Activated CD8-positive, alpha-beta T cell treated with anti-CD3 and anti-CD28 coated beads, Interleukin-2, amount 10 ng/mL, durations not matched to agents 7 days and 5 days (primary cell): ENCODE measurements at places on chromosomes 7 and 10.

DNA sequence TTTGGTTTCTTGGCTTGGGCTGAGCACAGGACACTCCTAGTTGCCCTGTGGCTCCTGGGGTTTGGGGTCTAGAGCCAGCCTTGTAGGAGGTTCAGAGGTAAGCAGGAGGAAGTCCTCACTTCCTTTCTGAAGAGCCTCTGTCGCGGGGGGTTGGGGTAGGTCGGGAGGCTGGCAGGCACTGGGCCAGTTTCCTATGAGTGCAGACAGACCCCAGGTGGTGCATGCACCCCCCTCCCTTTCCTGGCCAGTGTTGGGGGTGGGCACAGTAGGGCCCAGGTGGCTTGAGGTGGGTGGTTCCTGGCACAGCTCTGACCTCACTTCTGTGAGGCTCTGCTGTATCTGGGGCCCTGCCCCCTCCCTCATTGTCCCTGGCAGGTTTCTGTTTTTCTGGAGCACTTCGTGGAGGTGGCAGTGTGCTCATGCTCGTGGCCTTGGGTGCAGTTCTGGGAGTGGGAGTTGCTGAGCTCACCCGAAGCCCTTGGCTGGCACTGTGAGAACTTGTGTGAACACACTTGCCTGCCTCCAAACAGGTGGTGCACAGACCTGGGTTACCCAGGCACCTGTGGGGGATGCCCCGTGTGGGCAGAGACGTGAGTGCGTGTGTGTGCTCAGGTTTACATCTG, 1.8 kb downstream of the PALD1 start:
- H3K27ac ChIP-seq: peak overlapping the region; percentile 69
- peaks cover 61% of the 10 kb centered on the region for H3K4me1 ChIP-seq
- peak overlapping the region; percentile 71 for H3K4me3 ChIP-seq
- H3K27me3 ChIP-seq: peaks cover 18% of the 10 kb centered on the region
- peak; percentile 68 for DNase-seq

- no peaks in the 10 kb centered on the region for H3K36me3 ChIP-seq
- no peak for DNase-seq
- no peak overlapping the region for H3K27ac ChIP-seq
- H3K4me1 ChIP-seq: peaks cover 1% of the 10 kb centered on the region
- H3K27me3 ChIP-seq: peaks cover 2% of the 10 kb centered on the region
- H3K4me3 ChIP-seq: no peak overlapping the region
Observed at GRCh38 chr7:142745091-142745635, 4.1 kb upstream of the PRSS1 start.

GRCh38 chr7:138814816-138815332, 16.9 kb upstream of the ATP6V0A4 start:
- no peak overlapping the region for H3K27ac ChIP-seq
- no peak for DNase-seq
- H3K4me3 ChIP-seq: no peak overlapping the region

GRCh38 chr10:129631006-129631405, 164.0 kb downstream of the MGMT start:
- no peak for DNase-seq
- H3K36me3 ChIP-seq: peaks cover 7% of the 10 kb centered on the region

DNA sequence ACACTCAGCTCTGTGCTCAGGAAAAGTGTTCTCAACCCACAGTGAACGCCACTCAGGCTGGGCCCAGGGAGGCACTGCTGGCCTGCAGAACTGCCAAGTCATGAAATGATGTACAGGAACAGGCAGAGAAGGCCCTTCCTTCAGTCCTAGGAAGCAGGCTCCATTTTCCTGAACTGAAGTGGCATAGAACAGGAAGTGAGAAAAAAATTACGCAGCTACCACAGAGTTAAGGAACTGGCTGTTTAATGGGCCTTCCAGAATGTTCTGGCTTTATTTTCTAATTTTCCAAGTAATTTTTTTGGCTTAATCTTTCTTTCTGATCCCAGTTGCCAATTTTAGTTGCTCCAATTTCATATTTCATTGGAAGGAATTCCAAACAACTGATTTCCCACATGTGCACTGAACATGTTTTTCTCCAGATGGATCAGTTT, 39.3 kb downstream of the LRRC18 start:
- no peak overlapping the region for H3K27ac ChIP-seq
- no peak for DNase-seq
- no peaks in the 10 kb centered on the region for H3K4me1 ChIP-seq

DNA sequence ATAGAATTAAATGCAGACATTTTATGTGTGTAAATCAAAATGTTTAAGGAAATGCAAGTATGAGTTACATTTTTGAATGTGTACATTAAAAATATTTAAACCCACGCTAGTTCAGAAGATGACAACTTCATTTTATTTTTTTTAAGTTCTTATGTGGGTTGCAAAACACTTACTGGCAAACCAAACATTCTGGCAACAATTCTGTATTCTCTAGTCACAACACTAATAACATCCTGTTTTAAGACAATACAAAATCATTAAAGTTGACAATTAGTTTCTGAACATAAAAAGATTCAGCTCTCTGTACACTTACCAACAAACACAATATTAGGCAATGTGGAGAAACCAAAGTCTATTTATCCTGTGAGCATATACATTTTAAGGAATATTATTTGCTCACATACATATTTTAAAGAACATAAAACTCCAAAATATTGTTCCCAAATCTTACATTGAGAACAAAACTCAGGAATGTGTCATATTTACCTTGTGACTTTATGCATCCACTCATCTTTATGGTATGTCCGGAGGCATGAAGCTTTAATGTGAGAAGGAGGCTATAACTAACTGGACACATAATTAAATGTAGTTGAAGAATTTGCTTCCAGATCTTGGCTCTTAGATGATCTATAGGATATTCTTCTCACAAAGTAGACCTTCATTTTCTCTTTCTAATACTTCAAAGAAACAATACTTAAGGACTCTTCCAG, 134.7 kb downstream of the DGKB start:
- H3K36me3 ChIP-seq: no peaks in the 10 kb centered on the region
- no peak overlapping the region for H3K27ac ChIP-seq
- no peaks in the 10 kb centered on the region for H3K4me1 ChIP-seq
- no peaks in the 10 kb centered on the region for H3K27me3 ChIP-seq
- H3K4me3 ChIP-seq: no peak overlapping the region

DNA sequence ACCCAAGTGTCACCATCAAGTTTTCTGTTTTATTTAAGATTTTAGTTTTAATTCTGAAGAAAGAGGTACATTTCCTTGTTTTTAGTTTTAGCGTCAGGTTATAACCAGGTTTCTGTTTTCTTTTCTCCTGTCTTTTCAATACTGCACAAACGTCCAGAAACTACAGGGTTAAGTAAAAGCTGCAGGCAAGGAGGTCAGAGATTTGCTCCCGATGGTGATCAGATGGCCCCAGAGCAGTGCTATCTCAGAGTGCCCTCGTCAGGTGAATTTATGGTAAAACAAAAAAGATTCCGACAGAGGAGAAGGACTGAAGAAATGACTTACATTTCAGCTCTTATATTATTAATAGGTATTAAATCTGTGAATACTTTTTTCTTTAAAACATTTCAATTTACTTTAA, 128.2 kb downstream of the STRA8 start:
- no peak for DNase-seq
- peaks cover 3% of the 10 kb centered on the region for H3K27me3 ChIP-seq
- H3K27ac ChIP-seq: no peak overlapping the region
- no peak overlapping the region for H3K4me3 ChIP-seq
- peaks cover 2% of the 10 kb centered on the region for H3K4me1 ChIP-seq
- peaks cover 19% of the 10 kb centered on the region for H3K36me3 ChIP-seq

DNA sequence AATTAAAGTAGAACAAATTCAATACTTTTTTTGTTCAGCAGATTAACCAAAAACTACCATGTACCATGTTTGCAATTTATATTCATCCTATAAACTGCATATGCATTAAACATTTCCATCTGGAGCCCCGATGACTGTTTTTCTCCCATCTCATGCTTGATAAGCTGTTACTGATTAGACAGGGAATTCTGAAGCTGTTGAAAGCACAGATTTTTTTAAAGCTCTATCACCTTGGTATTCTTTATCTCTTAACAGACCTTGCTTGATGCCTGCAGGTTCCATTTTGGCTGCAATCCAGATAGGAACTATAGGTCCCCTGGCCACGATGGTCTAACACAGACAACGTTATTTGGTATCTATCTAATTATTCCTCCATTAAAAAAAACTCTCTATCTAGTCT, 961.7 kb downstream of the CNTNAP2 start:
- DNase-seq: no peak
- H3K4me1 ChIP-seq: no peaks in the 10 kb centered on the region
- H3K4me3 ChIP-seq: no peak overlapping the region
- no peak overlapping the region for H3K27ac ChIP-seq

DNA sequence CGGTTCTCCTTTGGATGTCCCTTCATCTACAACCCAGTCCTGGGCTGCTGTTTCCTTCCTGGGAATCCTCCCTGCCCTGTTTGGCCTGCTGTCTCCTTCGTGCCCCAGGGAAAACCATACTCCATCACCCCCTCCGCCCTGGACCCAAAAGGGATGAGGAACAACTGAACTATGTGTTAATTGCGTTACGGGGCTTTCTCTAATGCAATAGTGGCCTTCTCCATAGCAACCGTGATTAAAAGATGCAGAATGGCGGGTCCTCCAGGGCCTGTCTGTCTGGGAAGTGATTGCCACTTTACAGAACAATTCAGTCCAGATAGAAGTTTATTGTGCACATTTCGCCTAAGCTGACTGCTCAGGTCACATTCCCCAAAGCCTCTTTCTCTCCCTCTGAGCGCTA, 112.0 kb upstream of the FGFR2 start:
- peaks cover 2% of the 10 kb centered on the region for H3K27me3 ChIP-seq
- no peaks in the 10 kb centered on the region for H3K4me1 ChIP-seq
- no peak overlapping the region for H3K4me3 ChIP-seq
- DNase-seq: no peak

GRCh38 chr10:80281292-80281691, 8.2 kb downstream of the MAT1A start:
- peak; percentile 14 for DNase-seq
- H3K27ac ChIP-seq: no peak overlapping the region
- H3K4me1 ChIP-seq: no peaks in the 10 kb centered on the region

DNA sequence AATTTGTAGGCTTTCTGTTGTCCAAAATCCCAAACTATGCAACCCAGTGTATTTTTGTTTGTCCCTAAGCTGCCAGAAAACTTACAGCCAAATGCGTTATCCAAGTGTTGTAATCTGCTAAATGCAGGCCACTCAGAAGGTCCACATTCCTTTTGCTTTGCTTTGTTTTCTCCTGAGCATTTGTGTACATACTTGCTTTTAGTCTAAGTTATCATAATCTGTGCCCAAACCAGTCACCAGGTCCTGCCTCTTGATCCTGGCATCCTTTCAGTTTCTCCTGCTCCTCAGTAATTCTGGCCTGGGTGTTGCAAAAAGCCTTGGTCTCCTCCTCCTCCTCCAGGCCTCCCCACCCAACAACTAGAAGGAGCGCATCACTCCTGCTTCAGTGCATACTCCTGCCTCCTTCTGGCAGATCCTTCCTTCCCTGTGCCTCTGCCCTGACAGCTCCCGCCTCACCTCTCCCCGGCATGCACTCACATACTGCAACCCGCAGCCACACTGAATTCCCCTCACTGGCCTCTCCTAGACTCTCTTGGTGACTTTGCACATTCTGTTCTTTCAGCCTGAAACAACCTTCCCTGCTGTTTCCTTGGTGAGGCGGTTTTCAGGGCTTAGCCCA, 2.3 kb downstream of the DENND2A start:
- H3K27ac ChIP-seq: no peak overlapping the region
- H3K36me3 ChIP-seq: no peaks in the 10 kb centered on the region
- H3K27me3 ChIP-seq: peaks cover 46% of the 10 kb centered on the region
- H3K4me3 ChIP-seq: no peak overlapping the region

GRCh38 chr10:77504873-77505257, 132.7 kb downstream of the KCNMA1 start:
- peaks cover 20% of the 10 kb centered on the region for H3K27me3 ChIP-seq
- no peak for DNase-seq

- peaks cover 29% of the 10 kb centered on the region for H3K27me3 ChIP-seq
- H3K27ac ChIP-seq: no peak overlapping the region
- H3K36me3 ChIP-seq: no peaks in the 10 kb centered on the region
- no peak overlapping the region for H3K4me3 ChIP-seq
Observed at GRCh38 chr7:28187012-28187411, 6.4 kb upstream of the JAZF1 start.
